ENCODE measurements at places on chromosomes 3 and 15.
A peak's percentile ranks its signal among the peaks of the same experiment; 100 is the strongest.

- no peak for DNase-seq
Observed at GRCh38 chr3:37734886-37735285, 126.8 kb upstream of the CTDSPL start.

- DNase-seq, result no peak
Observed at GRCh38 chr3:142040941-142041491, 108.3 kb downstream of the TFDP2 start.

GRCh38 chr3:74106925-74107324 lies 482.2 kb upstream of the PDZRN3 start:
- DNase-seq, result no peak

DNA sequence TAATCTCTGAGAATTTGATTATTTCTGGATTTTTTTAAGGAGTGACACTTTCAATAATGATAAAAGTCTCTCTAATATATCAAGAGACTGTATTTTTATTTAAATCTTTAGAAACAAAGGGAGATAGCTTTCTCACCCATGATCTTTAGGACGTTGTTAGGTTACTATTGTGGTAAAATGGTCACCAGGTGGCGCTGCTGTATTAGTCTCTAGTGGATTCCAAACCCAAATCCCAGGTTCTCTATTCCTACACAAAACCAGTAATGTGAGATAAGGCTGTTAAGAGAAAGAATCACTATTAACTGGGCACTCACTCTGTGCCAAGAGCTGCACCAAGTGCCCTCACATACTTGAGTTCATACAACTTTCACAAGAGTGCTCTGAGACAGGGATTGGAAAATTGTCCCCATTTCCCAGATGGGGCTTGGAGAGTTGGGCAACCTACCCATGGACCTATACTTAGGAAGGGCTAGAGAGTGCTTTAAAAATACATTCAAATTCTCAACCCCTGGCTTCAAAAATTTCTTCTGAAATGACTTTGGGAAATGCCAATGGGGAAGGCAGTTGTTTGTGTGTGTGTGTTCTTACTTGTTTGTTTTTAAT lies 593.4 kb upstream of the TGFBR2 start:
- peak; percentile 14 for DNase-seq

GRCh38 chr3:124829178-124829818 lies 57.9 kb downstream of the ITGB5 start:
- no peak for DNase-seq

- DNase-seq, result no peak
Observed at GRCh38 chr3:94011233-94011711, 17.1 kb downstream of the STX19 start.

- DNase-seq, result no peak
Observed at GRCh38 chr3:4507024-4507596, 14.0 kb downstream of the ITPR1 start.

GRCh38 chr15:51904421-51904820 lies 67.2 kb downstream of the LEO1 start:
- DNase-seq, result no peak

- DNase-seq, result no peak
Observed at GRCh38 chr3:55935241-55935640, 448.1 kb upstream of the WNT5A start.

GRCh38 chr15:52856286-52856685 lies 66.2 kb upstream of the ONECUT1 start:
- no peak for DNase-seq

DNA sequence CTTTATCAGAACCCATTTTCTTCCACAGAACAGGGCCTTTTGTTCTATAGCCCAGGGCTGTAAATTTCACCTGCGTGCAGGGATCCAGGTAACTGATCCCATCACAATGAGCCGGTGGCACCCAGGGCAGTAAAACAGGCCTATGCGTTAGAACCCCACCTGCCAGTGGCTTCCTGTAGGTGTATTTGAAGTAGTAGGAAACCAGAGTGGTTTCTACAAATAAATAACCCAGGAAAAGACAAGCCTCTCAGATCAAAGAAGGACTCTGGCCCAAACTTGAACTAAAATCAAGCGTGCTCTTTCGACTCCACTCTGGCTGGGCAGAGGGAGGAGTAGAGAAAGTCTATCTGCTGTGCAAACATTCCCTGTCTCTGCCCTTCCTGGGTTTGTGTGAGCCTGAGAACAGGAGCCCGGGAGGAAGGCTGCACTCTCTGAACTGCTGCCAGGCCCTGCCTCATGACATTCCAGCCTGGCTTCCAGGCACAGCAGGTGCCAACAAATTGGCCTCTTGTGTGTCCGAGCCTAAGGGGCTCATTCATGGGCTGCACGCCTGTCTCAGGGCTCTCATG lies 77.7 kb downstream of the CEMIP start:
- no peak for DNase-seq

- no peak for DNase-seq
Observed at GRCh38 chr3:57059411-57059810, 1.1 kb upstream of the SPATA12 start.

DNA sequence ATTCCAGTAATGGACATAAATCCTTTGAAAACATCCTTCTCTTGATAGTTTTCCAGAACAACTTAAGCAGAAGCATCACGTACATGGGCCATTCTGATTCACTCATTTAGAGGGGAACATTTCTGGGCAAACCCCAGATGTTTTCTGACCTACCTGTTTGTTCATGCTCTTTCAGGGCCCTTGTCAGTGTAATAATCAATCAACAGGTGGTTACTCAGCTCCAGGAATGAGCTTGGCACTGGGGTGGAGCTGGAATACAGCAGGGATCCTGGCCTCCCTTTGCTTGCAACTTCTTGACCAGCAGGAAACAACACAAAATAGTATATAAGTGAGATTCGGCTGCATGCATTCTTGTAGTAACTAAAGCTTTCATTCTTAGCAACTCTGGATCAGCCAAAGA lies 9.2 kb upstream of the UBE2E1 start:
- DNase-seq, result no peak

DNA sequence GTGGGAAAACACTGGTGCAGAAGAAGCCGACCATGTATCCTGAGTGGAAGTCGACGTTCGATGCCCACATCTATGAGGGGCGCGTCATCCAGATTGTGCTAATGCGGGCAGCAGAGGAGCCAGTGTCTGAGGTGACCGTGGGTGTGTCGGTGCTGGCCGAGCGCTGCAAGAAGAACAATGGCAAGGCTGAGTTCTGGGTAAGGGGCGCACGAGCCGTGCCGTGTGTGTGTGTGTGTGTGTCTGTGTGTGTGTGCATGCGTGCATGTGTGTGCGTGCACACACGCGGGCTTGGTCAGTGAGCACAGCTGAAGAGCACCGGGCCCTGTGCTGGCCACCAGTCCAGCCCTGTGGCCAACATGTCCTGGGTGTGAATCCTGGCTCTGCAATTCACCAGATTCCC lies 18.6 kb downstream of the PRKCD start:
- no peak for DNase-seq

- no peak for DNase-seq
Observed at GRCh38 chr15:57387564-57388076, 11.3 kb downstream of the CGNL1 start.

- DNase-seq, result no peak
Observed at GRCh38 chr3:22288756-22289155, 537.7 kb upstream of the ZNF385D start.

GRCh38 chr3:176428552-176428951 lies 768.7 kb downstream of the TBL1XR1 start:
- no peak for DNase-seq

- no peak for DNase-seq
Observed at GRCh38 chr15:68774521-68775235, 46.0 kb downstream of the ANP32A start.

DNA sequence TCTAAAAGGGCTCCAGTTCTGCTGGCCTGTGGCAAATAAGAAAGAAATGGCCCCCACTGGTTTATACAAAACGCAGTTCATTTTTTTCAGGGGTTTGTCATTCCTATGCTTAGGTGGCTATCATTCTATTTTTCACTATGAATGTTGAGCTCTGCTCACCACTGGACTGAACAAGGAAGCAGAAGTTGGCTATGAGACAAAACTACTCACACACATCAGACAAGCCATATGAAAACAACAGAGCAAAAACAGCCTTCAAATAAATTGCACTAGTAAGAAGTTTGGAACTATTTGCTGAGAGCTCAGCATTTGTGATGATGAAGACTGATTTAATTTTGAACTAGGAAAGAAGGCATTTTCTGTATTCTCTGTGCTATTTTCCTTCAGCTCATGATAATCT lies 328.5 kb downstream of the MECOM start:
- no peak for DNase-seq

DNA sequence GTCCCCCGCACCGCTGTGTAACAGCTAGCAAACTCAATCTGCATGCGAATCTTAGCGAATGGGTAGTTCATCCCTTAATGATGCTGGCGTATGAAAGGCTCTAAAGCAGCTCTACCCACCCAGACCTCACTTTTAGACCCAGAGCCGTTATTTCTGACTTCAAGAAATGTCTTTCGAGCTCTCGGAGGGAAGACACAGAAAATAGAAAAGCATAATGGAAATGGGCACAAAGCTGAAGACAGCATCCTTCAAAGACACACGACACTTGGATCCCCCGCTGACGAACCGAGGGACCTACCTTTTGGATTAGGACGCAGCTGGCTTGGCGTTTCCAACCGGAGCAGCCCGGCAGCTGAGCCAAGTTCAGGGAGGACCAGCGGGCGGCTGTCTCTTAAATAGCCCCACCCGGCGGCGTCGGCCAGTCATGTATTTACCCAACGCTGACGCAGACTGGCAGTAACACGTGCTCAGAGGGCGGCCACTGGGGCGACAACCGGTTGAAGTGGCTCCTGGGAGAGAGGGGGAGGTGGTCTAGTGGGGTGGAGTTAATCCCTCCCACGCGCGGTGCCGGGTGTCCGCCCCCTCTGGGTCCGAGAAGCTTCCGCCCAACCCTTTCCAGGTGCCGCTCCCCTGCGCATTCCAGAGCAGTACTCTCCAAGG lies 1.5 kb downstream of the CCK start:
- no peak for DNase-seq

GRCh38 chr3:127779747-127780146 lies 42.6 kb downstream of the MGLL start:
- DNase-seq, result no peak

GRCh38 chr15:74386496-74387140 lies 19.2 kb upstream of the CYP11A1 start:
- no peak for DNase-seq

All from stimulated activated CD8-positive, alpha-beta memory T cell treated with anti-CD3 and anti-CD28 coated beads, Interleukin-2, amount 100 ng/mL, for 48 hours (primary cell).